ENCODE measurements at places on chromosomes 11 and 22.
A peak's percentile ranks its signal among the peaks of the same experiment; 100 is the strongest.

- no peak for DNase-seq
Measured at GRCh38 chr22:30304495-30305244, 15.4 kb upstream of the CASTOR1 start.

- peak; percentile 56 for DNase-seq
Measured at GRCh38 chr22:18970176-18970947, 34.3 kb upstream of the PRODH start.

- DNase-seq = no peak
Measured at GRCh38 chr11:97743205-97743742, 1277.5 kb upstream of the CNTN5 start.

DNA sequence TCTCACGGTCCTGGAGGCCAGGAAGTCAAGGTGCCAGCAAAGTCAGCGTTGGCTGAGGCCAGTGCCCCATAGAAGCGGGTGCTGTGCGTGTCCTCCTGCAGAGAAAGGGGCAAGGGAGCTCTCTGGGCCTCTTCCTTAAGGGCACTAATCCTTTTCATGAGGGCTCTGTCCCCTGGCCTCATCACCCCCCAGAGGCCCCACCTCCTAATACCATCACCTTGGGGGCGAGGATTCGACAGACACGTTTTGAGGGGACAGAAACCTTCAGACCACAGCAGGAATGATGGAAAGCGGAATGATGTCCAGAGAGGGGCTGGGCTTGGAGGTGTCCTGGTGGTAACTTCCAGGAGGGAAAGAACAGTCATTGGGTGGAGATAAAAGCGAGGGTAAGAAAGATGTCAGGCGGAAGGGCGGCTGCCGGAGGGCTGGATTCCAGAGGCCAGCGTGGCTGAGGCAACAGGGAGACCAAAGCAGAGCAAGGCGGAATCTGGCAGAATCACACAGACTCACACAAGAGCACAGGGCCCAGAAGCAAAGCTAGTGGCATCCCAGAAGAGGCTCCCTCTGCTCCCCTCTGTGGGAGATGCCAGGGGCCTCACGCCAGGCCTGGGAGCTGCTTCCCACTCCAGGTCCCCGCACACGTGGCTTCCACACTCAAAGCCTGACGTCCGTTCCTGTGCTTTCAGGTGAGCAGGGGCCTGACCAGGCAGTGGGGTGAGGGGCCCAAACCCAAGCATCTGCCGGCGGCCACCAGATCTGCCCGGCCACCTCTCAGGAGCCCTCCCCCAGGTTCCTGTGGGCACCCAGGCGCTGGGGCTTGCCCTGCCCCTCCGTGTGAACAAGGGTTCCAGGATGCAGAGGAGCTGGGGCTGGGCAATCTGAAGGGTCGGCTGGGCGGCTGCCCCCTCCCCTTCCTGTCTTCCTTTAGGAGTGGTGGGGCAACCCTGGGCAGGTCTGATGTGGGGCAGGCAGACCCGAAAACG, 784.5 kb downstream of the BRD1 start:
- DNase-seq = no peak

GRCh38 chr22:46970411-46971098, 208.1 kb downstream of the TBC1D22A start:
- DNase-seq = no peak

DNA sequence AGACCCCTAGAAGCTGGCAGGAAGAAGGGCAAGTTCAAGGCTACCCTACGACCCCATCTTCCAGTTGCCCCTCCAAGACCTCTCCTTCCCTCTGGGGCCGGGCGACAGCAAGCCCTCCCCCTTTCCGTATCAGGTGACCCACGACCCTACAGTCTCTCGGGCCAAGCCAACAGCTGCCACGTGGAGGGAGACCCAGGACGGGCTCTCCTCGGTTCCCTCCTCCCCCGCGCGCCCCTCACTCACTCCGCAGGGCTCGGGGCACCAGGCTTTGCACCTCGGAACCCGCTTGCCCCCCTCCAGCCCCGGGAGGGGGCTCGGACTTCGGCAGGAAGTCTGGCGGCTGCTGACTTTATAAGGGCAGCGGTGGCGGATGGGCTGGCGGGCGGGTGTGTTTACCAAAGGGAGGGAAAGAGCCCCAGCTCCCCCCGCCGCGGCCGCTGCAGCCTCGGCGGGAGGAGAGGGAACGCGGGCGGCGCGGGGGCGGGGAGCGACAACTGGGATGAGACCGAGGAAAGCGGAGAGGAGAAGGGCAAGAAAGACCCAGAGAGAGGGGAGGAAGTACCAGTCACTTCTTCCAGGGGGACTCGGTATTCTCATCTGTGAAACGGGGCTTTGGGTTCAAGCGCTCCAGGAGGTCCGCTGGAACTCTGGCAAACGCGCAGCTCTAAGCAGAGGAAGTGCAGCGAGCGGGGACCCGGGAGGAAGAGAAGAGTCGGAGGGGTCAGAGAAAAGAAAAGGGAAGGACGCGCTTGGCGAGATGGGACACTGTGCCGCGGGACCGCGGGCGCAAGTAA, 767 bp downstream of the SLC43A1 start:
- DNase-seq = peak; percentile 80

DNA sequence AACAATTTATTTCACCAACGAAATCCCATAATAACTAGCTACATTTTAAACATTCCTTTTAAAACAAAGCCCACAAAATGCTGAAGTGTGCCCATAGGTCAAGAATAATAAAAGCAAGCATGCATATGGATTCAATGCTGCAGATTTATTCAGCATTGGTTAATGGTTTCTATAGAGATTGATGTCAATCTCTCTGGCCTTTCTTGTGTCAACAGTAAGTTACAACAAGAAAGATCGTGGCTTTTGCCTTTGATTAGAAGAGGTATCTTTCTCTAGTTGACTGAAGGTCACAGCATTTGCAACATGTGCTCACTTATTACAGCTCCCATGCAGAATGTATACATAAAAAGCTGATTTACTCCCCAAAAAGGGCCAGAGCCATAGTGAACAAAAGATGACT, 1.4 kb upstream of the SOX6 start:
- DNase-seq = no peak

- DNase-seq = no peak
Measured at GRCh38 chr11:76665172-76665571, 5.4 kb downstream of the LRRC32 start.

DNA sequence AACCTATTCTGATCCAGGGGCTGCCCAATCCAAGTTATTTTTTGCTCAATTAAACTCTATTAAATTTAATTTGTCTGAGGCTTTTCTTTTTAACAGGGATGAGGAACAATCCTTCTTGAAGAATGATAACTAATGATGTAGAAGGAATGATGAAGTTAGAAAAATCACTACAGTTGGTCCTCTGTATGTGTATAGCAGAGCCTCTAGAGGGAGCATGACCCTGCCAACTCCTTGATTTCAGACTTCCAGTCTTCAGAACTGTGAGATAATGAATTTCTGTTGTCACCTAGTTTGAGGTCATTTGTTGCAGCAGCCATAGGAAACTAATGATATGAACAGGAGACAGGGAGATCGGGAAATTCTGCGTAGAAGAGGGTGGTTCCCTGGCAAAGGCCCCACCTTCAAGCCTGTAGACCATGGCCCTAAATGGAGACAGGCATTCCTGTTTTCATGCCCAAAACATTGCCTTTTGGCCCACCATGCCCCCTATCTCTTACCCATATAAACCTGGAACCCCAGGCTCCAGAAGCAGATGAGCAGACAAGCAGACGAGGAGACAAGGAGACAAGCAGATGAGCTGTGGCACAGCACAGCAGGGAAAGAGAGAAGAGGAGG, 7.7 kb upstream of the QSER1 start:
- no peak for DNase-seq

- DNase-seq = no peak
Measured at GRCh38 chr11:28529540-28530410, 421.6 kb downstream of the METTL15 start.

DNA sequence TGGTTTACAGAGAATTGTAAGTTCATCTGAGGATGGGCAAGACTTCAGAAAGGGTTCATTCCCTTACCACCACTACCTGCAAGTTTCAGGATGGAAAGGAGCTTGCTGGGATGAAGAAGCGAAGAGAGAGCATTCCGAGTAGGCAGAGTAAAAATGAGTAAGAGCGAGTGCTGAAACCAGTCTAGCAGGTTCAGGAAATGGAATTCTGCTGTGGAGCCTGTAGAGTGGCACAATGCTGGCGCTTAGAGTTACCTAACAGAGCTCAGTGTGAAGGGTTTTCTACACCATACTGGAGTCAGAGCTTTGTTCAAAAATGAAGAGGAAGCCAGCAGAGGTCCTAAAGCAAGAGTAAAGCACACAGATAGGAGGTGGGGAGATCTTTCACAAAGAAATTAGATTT, 179.2 kb upstream of the ZC3H12C start:
- DNase-seq = no peak

- no peak for DNase-seq
Measured at GRCh38 chr11:47249378-47249715, 733 bp upstream of the ACP2 start.

DNA sequence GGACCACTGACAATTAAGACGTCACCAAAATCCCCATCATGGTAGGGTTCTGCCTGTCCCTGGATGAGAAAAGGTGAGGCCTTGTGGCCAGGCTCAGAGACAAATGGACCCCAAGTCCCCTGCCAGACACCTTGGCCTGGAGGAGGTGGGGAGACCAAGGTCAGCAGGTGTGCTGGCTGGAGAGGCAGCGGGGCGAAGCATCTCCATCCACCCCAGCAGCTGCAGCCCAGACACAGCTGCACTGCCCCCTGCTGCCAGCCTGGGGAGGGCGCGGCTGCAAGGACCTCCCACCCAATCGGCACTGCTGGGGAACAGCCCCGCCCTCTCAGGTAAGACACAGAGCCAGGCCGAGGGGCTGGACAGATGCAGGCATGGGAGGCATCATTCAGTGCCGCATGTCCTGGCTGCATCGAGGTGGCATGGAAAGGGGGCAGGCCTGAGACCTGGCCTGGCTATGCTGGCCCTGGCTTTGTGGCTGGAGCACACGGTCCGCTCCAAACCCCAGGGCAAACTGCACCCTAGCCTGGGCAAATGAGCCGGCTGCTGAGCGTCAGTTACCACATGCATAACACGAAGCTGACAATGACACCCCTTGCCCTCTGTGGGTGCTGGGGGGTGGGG, 12.2 kb upstream of the MFNG start:
- peak; percentile 81 for DNase-seq

- no peak for DNase-seq
Measured at GRCh38 chr11:58938398-58938797, 890 bp upstream of the GLYATL1 start.

- DNase-seq = no peak
Measured at GRCh38 chr11:46335890-46336562, 11.2 kb upstream of the DGKZ start.

- no peak for DNase-seq
Measured at GRCh38 chr11:91133361-91133760, 910.5 kb upstream of the CHORDC1 start.

All from activated T-cell treated with anti-CD3 and anti-CD28 coated beads, Interleukin-2, amount 50 U/mL, for 24 hours (primary cell).